Right atrium auricular region (tissue), 2 donors: ENCODE measurements at places on chromosomes 2 and 18. TPM values are rescaled to one million over a fixed set of nuclear protein-coding genes. Genes with fewer than 3 reads are reported as not detected.
A peak's percentile ranks its signal among the peaks of the same experiment; 100 is the strongest.

GRCh38 chr2:235640377-235640776 lies 146.5 kb downstream of the AGAP1 start:
- H3K4me1 ChIP-seq, result no peaks in the 10 kb centered on the region
- no peak for DNase-seq

GRCh38 chr2:88117973-88118372 lies 9.9 kb downstream of the FABP1 start:
- DNase-seq, result no peak
- H3K27me3 ChIP-seq, result no peaks in the 10 kb centered on the region
- no peaks in the 10 kb centered on the region for H3K36me3 ChIP-seq
- peaks cover 9% of the 10 kb centered on the region for H3K4me1 ChIP-seq

DNA sequence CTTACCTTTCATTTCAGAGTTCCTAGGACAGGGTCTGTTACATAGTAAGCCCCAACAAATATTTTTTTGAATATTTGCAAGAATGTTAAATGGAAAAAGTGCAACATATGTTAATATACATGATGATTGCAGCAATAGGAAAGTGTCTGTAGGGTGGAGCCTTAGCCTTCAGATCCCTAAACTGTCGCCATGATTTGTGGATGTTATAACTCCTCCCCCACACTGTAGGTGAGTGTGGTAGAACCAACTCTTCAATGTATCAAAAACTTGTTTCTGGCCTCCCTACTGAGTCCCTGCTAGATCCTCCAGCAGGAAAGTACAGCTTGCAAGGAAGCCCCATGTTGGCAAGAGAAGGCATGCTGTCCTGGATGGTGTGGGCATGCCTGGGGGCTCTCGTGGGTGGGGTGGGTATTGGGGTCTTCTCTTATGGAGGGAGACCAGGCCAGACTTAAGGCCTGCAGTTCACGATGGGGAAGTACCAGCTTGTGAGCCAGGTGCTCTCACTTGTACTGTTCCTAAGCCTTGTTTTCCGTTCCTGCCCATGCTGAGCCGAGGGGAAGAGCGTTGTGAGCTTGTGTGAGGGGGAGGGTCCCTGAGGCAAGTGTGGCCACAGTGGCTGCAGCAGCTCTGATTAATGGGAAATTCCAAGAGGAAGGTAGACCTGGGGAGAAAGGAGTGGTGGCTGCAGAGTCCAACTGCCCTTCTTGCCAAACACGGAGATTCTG lies 11.4 kb downstream of the FHOD3 start:
- H3K27ac ChIP-seq, result peak overlapping the region; percentile 48
- H3K4me3 ChIP-seq, result no peak overlapping the region
- no peaks in the 10 kb centered on the region for H3K36me3 ChIP-seq
- no peaks in the 10 kb centered on the region for H3K27me3 ChIP-seq
- H3K4me1 ChIP-seq, result peaks cover 43% of the 10 kb centered on the region
- DNase-seq, result no peak

DNA sequence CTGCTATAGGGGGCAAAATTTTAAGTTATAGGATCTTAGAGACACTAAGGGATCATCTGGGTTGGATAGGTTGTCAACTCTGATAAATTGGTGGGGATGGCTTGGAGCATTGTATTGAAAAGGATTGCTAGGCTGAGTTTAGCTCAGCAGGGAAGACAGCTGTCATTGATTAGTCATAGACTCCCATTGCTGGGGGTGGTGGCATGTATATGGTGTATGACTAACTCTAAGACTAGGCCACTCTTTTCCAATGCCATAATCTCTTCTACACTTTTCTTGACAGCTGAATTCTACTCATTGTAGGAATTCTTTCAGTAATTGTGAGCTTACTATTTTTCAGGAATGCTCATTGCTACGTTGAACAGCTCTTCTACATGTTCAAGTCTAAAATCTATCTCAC lies 81.3 kb upstream of the PELI1 start:
- no peaks in the 10 kb centered on the region for H3K27me3 ChIP-seq
- H3K36me3 ChIP-seq, result no peaks in the 10 kb centered on the region
- no peak for DNase-seq

DNA sequence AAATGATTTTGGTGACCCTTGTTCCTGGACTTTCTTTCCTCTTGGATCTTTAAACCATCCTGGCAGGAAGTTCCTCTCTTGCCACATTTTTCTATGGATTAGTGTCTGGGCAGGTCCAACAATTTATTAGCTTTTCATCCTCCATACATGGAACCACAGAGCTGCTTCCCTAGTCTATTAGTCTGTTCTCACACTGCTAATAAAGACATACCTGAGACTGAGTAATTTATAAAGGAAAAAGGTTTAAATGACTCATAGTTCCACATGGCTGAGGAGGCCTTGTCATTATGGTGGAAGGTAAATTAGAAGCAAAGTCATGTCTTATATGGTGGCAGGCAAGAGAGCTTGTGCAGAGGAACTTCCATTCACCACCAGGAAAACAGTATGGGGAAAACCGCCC lies 122.9 kb downstream of the DDX1 start:
- DNase-seq, result no peak
- H3K27me3 ChIP-seq, result no peaks in the 10 kb centered on the region
- H3K36me3 ChIP-seq, result no peaks in the 10 kb centered on the region
- H3K4me3 ChIP-seq, result no peak overlapping the region
- no peak overlapping the region for H3K27ac ChIP-seq

The IL36RN gene
- total RNA-seq, result not detected

The RAB27B gene
- 1.1 TPM for total RNA-seq

The SLC9A4 gene
- not detected for total RNA-seq
